Central memory CD8-positive, alpha-beta T cell (primary cell): ENCODE measurements at places on chromosomes 13 and 19.

GRCh38 chr13:110149036-110149435 is 157.9 kb downstream of the COL4A1 start:
- DNase-seq: no peak

- no peak for DNase-seq
These were observed 208.5 kb downstream of the FGF9 start for GRCh38 chr13:21879263-21879914.

DNA sequence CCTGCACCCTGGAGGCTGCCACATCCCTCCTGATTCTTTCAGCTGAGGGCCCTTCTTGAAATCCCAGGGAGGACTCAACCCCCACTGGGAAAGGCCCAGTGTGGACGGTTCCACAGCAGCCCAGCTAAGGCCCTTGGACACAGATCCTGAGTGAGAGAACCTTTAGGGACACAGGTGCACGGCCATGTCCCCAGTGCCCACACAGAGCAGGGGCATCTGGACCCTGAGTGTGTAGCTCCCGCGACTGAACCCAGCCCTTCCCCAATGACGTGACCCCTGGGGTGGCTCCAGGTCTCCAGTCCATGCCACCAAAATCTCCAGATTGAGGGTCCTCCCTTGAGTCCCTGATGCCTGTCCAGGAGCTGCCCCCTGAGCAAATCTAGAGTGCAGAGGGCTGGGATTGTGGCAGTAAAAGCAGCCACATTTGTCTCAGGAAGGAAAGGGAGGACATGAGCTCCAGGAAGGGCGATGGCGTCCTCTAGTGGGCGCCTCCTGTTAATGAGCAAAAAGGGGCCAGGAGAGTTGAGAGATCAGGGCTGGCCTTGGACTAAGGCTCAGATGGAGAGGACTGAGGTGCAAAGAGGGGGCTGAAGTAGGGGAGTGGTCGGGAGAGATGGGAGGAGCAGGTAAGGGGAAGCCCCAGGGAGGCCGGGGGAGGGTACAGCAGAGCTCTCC is 6.9 kb upstream of the CEACAM5 start:
- no peak for DNase-seq

GRCh38 chr13:39968646-39969475 is 313.4 kb downstream of the COG6 start:
- no peak for DNase-seq

GRCh38 chr19:10237702-10238101 is 6.6 kb upstream of the S1PR2 start:
- no peak for DNase-seq

DNA sequence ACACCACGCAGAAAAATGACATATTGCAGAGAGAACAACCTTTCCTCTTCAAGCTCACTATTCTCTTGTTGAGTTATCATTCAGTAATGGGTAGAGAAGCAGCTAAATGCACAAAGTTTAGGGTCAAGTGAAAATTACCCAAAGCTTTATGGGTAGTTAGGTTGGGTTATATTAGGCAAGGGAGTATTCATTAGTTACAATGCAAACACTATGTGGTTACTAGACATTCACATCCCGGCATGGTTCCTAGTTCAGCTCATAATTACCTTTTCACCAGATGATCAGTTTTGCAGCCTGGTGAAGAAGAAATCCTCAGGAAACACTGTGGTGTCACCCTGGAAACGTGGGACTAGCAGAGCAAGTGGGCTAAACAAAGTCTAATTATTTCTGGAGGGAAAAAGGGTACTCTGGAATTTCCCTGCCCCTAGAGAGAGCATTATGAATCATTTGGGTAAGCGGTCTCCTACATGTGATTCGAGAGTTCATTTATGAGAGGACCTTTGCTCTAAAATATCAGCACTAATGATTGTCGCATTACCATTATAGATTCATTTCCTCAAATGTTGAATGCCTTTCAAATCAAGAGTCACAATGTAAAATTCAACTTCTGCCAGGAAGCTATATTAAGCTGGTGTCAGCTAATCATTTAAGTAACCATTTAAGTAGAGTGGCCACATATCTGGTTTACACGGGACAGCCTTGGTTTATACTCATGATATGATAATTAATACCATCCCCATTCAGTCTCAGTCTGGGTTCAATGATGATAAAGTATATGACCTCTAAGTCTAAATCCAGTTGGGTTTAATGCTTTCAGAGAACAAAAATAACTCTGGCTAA is 1208.0 kb downstream of the DIAPH3 start:
- DNase-seq: no peak

GRCh38 chr13:40600149-40600751 is 66.2 kb downstream of the FOXO1 start:
- no peak for DNase-seq

DNA sequence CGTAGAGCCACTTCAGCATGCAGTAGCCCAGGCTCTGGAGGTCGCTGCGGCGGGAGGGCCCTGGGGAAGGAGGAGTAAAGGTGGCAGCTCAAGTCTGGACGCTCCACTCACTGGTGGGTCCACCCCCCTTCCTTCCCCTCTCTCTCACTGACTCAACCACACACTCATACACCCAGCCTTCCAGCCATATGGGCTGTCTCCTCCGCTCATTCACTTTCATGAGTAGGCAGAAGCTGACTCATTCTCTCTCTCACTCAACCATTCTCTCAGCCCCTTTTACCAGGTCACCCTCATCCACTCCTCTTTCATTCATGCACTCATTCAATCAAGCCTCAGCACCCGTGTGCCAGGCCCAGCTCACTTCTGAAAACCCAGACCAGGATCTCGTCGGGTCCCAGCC is 27.5 kb upstream of the SIGLEC11 start:
- DNase-seq: no peak

- DNase-seq: no peak
These were observed 229.6 kb downstream of the TEX29 start for GRCh38 chr13:111550062-111550461.
